ENCODE measurements at places on chromosomes 16 and 17.

- DNase-seq = no peak
Measured at GRCh38 chr16:23423496-23424049, 29.4 kb downstream of the COG7 start.

- no peak for DNase-seq
Measured at GRCh38 chr16:89401205-89401604, 89.2 kb downstream of the ANKRD11 start.

GRCh38 chr16:31267332-31268032, 7.7 kb downstream of the ITGAM start:
- no peak for DNase-seq

- no peak for DNase-seq
Measured at GRCh38 chr16:68732741-68733399, 4.2 kb upstream of the CDH1 start.

DNA sequence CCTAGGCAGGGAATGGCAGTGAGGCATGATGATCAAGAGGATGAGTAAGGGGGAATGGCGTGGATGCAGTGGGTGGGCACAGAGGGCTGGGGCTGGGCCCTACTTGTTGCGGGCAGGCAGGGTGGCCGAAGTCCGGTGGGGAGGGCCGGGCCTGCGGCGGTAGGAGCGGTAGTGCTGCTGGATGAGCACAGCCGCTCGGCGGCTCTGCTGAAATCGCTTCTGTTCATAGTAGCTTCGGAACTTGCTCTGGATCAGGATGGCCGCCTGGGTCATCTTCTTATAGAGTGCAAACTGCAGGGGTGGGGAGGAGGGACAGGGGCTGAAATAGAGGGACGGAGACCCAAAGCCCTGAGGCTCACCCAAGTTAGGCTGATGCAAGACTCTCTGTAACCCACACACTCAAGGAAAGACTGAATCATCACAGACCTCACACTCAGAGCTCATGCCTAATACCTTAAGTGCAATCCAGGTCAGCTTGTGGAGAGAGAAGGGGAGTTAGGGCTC, 1.5 kb upstream of the SPAG7 start:
- no peak for DNase-seq
